Substantia nigra (tissue), 51 donors: ENCODE measurements at places on chromosomes 1 and 21.

GRCh38 chr1:167288390-167289074, 67.8 kb downstream of the POU2F1 start:
- DNase-seq: no peak

DNA sequence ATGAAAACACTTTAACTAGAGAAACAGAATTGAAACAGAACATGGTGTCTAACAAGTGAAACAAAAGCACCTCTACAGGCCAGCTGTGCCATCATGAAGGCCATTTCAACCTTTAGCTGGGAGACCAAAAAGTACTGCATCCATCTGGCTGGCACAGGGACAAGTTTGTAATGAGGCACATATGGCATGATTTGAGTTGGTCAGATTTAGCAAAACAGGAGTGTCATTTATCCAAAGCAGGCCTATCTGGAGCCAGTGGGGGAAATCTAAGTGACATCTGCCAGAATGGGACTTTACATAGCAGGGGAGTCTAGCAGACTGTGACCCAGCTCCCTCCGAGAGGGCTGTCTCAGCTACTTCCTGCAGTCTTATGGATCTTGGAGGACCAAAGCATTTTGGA, 51.9 kb downstream of the DNTTIP2 start:
- no peak for DNase-seq

DNA sequence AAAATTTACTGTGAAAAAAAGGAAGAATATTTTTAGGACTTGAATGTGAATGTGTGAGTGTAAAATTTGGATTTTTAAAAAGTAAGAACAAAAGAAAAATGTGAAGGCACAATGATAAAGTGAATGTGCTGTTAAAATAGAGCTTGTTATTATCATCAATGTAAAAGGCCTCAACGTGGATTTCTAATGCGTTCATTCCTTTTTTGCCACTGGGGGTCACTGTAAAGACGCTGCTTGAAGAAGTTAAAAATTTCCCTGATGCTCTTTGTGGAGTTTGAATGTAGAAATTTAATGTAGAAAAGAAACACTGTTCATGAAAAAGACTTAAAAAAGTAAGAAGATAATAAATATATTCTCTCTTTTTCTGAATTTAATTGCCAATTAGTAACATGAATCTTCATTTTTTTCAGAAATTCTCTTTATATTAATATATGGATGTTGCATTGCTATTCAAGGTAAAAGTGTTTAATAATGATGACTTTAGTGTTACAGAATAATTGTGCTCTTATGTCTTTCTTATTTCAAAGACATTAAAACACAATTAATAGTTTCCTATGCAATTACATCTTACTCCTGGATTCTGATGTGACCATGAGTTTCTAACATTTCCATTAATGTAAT, 161.5 kb downstream of the DNM3 start:
- DNase-seq: no peak

GRCh38 chr1:6584126-6585080, 4.6 kb downstream of the ZBTB48 start:
- no peak for DNase-seq

DNA sequence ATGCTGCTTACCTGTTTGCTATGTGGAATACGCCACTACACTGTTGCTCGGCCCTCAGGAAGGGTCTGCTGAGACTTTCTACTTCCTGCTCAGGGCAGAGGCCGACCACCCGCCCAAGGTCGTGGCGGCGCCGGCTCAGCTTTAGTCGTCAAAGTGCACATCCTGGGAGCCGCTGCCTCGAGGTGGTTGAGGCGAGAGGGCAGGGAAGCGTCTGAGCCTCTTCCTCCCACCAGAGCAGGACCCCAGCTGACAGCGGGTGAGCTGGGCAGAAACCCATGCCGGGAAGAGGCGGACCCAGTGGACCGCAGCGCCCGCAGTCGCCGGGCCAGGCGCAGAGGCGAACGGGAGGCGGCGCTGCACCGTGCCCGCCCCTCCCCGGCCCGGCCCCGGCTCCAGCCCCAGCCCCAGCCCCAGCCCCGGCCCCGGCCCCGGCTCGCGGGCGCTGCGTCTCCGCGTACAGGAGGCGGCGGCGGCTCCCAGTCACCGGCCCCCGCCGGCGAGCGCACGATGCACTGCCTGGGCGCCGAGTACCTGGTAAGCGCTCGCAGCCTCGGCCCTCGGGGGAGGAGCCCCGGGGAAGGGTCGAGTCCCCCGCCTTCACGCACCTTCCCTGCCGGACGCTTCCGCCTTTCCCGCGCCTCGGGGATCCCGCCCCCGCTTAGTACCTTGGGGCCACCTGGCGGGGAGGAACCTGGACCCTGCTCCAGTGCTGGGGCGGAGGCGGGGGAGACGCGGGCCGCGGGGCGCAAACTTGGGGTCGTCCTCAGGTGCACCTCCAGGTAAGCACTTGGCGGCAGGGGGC, at the start of gene SLC44A3:
SLC44A3 (plus strand) TSS at position 413 of the 802 bp plus-strand sequence; CDS start at position 508, 95 bp downstream.
- DNase-seq: no peak

DNA sequence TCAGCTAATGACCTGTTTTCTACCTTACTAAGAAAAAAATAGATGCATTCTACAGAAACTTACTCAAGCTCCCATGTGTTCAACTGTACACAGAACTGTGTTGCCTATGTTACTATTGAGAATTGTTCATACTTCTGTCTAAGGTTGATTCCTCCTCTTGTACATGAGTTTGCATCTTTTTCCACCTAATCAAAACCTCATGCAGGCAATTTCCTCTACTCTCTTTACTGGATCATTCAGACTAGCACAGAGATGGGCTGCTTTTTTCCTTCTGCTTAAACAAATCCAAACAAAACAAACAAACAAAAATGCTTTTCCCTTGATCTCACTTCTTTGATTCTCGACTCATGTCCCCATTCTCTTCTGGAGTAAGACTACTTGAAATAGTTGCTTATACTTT, 58.8 kb upstream of the PTGFR start:
- DNase-seq: no peak

GRCh38 chr1:213083112-213083445, 32.0 kb downstream of the RPS6KC1 start:
- no peak for DNase-seq

DNA sequence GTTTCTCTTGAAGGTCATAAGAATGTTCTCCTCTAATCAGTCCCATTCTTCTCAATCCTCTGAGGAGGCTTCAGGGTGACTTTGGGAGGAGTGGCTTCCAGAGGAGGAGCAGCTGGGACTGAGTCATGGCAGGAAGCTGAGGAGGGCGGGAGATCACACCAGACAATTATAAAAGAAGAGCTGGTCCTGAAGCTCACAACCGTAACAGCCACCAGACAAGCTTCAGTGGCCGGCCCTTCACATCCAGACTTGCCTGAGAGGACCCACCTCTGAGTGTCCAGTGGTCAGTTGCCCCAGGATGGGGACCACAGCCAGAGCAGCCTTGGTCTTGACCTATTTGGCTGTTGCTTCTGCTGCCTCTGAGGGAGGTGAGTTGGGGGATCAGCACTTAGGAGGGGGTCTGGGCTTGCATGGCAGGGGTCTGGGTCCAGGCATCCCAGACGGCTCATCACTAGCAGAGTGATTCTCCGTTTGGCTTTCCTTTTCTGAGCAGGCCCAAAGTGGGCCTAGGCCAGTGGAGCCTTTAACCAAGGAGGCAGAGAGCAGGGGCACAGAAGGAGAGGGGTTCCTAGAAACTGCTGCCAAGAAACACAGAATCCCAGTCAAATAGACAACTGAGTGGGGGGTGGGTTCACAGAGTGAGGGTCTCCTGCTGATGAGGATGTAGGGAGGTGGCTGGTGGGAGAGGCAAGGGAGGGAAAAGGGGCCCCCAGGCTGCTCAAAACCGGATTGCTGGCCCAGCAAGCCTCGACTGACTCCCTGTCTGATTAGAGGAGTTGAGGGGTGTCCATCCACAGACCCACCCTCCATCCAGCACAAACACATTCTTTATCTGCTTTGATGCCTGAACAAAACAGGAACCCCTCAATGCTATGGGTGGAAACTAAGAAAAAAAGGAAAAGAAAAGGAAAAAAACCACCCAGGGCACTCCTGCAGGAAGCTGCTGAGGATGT, at the start of gene ECM1:
ECM1 (plus strand) TSS at position 198 of the 953 bp plus-strand sequence; CDS start at position 299, 101 bp downstream.
- no peak for DNase-seq

- no peak for DNase-seq
Observed at GRCh38 chr1:239274242-239274830, 112.0 kb upstream of the CHRM3 start.

DNA sequence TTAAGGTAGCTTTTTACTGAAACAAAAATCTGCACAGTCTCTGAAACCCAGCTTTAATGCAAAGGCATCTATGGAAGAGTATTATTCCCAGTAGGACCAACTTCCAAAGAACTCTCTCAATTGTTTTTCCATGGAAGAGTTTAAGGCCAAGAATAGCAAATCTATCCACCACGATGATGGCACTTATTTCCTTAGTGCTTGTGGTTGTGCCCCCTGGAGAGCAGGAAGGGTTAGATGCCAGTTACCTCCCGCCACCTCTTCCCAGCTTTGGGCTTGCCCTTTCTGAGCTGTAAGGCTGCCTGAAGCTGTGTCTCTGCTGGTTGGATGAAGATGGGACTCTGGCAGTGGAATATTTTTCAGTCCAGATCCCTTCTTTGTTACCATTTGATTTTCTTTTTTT, 4.8 kb upstream of the ATP1A1 start:
- DNase-seq: no peak

GRCh38 chr21:31316072-31316471, 28.0 kb downstream of the TIAM1 start:
- DNase-seq: no peak

DNA sequence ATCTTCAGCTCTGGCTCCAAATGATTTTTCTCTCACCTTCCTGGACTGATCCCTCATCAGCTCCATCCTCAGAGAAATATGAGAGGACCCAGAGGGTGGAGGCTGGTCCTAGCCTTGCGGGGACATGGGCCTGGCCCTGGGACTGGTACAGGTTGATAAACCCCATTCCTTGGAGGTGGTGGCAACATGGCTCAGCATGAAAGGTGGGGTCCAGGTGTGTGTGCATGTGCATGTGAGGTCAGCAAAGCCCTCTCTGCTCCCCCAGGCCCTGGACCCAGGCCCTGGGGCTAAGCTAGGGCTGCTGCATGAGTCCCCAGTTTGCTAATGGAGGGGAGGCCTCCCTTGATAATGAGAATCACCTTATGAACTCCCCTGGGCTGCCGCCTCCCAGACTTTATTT, 363.1 kb downstream of the MATN1 start:
- no peak for DNase-seq

GRCh38 chr1:159532922-159533321, 2.9 kb downstream of the OR10J5 start:
- DNase-seq: no peak

- no peak for DNase-seq
Observed at GRCh38 chr1:241749041-241749944, 97.2 kb downstream of the WDR64 start.

- DNase-seq: no peak
Observed at GRCh38 chr1:29236712-29237128, 398 bp downstream of the PTPRU start.

GRCh38 chr1:189673217-189673616, 804.4 kb downstream of the BRINP3 start:
- no peak for DNase-seq

DNA sequence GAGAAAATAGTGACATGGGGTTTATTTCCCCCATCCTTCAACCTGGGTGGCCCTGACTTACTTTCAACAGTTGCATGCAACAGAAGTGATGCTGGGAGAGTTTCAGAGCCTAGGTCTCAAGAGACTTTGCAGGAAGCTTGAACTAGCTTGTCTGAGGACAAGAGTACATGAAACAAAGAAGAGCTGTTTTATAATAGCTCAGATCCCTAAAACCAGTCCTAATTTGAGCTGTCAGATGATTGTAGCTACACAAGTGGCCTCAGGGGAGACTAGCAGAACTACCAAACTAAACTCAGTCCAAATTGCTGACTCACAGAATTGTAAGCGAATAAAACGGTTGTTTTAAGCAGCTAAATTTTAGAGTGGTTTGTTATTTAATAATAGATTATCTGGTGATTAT, 17.1 kb downstream of the RC3H1 start:
- no peak for DNase-seq

- no peak for DNase-seq
Observed at GRCh38 chr1:211788626-211789025, 41.9 kb downstream of the LPGAT1 start.

DNA sequence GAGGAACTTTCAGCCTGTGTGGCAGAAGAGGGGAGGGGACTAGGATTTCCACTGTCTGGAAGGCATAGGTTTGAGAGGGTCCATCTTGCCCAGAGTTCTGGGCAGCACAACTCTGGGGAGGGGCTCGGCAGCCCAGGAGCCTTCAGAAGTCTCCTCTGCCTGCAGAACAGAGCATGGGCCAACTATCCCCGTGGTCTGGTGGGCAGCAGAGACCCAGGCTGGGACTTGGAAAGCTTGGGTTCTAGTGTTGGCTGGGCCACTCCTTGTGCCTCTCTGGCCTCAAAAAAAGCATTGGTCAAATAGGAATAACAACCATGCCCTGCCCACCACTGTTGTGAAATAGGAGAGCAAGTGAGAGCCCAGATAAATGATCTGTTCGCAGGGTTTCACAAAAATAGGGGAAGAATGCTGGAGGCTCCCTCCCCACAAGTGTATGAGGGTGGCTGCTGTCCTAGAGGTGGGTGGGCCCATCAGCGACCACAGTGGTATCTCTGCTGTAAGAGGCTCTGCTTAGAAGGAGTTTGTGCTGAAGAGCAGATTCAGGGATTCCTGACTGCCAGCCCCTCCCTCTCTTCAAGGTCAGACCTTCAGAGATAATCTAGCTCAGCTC, 8.9 kb downstream of the EPHA10 start:
- no peak for DNase-seq

DNA sequence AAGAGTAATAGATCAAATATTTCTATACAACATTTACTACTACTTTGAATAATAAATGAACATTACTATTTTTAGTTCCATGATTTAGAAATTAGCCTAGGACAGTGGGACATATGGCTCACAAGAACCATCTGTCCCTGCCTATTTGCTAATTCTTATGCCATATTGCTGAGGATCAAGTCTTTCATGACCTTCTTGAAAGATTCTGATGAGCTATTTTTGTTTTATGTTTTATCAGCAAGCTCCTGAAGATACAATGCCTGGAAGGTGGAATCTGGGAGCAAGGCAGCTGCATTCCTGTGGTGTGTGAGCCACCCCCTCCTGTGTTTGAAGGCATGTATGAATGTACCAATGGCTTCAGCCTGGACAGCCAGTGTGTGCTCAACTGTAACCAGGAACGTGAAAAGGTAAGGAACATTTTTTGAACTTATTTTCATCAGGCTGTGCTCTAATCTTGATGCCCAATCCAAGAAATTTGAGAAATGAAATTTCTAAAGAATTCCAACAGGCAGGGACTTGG, 326.7 kb downstream of the PAPPA2 start:
- DNase-seq: no peak

- DNase-seq: no peak
Observed at GRCh38 chr1:150559656-150560010, 10.4 kb downstream of the ADAMTSL4 start.

- no peak for DNase-seq
Observed at GRCh38 chr1:243956450-243956849, 94.6 kb upstream of the ZBTB18 start.
